Stimulated activated CD4-positive, alpha-beta T cell treated with anti-CD3 and anti-CD28 coated beads, Interleukin-2, amount 100 ng/mL, for 48 hours (primary cell): ENCODE measurements at places on chromosomes 5 and 9.

GRCh38 chr5:6899221-6899620 lies 186.0 kb downstream of the TENT4A start:
- DNase-seq = no peak

DNA sequence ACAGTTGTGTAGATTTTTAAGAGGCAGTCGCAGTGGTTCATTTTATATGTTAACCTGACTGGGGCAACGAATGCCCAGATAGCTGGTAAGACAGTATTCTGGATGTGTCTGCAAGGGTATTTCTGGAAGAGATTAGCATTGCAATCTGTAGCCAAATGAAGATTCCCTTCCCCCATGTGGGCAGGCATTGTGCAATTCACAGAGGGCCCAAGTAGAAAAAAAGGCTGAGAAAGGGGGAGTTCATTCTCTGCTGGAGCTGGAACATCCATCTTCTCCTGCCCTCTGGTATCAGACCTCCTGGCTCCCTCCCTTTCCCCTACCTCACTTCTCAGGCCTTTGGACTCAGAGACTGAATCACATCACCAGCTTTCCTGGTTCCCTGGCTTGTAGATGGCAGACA lies 70.6 kb downstream of the TENT4A start:
- DNase-seq = no peak

- no peak for DNase-seq
Observed at GRCh38 chr5:14958188-14958587, 86.6 kb upstream of the ANKH start.

GRCh38 chr5:120101771-120102170 lies 362.3 kb upstream of the PRR16 start:
- DNase-seq = no peak

DNA sequence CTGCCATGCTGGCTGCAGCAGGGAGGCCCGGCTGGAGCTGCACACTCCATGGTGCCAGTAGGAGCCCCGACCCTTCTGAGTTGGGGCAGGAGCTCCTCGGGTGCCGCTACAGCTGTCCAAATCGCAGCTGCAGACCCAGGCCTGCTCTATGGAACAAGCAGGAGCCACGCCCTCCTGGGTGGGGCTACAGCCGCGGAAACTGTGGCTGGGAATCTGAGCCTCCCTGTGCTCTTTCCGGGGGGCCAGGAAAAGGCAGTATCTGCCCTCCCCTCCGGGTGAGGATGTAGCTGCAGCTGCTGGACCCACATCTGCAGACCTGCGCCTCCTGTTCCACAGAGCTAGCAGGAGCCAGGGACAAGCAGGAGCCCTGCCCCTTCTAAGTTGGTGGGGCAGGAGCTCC lies 278.9 kb upstream of the ACTBL2 start:
- no peak for DNase-seq

- no peak for DNase-seq
Observed at GRCh38 chr9:97856857-97857605, 4.0 kb downstream of the FOXE1 start.

DNA sequence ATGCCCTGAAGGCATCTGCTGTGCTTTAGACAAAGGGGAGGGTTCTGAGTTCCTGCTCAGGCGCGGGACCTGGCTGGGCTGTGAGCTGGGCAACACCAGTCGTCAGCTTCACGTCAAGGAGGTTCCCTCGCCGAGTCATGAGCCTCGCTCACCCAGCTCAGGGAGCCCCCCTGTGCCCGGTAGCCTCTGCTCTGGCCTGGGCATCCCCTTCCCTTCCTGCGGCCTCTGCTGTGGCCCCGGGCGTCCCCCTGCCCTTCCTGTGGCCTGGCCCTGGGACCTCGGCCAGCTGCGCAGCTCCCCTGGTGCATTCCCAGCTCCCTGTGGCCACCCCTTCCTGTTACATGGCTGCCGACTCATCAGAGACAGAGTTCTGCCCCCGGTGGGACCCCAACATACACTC lies 29.8 kb downstream of the TERT start:
- DNase-seq = no peak

DNA sequence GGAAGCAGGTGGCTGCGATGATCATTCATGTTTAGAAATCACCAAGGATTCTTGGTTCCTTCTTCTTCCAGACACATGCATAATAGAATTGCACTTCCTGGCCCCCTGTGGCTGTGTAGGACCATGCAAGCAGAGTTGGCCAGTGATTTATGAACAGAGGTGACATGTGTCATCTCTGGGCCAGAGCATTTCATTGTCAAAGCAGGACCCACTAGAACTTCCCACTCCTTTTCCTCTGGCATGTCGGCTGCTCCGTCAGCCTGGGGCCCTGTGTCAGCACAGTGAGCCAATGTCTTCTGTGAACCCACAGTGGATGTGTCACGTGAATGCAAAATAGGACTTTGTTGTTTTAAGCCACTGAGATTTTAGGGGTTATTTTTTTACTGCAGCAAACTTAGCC lies 59.2 kb downstream of the HSD17B3 start:
- DNase-seq = no peak

DNA sequence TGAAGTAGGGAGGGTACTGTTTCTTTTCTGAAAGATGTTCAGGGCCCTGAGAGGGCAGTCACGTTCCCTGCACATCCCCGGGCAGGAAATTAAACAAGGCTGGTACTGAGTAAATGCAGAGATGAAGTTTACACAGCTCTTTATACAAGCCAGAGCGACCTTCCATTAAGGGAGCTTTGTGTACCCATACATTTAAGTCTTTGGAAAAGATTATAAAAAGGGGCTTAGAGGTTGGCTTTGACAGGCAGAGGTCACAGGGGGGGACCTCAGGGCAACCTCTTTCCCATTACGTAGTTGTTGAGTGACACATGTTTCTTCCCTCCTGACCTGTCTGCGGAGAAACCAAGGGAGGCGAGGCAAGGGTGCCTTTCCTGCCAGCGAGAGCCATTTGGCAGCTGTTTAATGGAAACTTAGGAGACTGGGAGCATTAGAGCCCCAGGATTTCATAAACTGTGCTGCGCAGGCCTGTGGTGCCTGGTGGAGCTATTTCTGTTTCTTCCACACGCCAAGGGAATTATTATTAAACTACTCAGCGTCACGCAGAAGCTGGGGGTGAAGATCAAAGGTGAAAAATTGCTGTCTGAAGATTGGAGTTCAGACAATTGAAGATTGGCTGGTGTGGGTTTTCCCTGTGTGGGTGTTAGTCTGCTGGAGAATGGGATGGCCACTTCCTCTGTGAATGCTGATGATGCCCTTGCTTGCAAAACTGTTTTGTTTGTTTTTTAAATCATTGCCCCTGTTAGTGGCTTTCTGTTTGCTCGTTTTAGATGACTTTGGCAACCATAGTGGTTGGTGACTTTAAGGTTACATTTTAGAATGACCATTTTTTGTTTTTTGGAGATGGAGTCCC lies 3.2 kb upstream of the SMIM32 start:
- DNase-seq = no peak

- no peak for DNase-seq
Observed at GRCh38 chr5:5252106-5252505, 112.0 kb downstream of the ADAMTS16 start.

DNA sequence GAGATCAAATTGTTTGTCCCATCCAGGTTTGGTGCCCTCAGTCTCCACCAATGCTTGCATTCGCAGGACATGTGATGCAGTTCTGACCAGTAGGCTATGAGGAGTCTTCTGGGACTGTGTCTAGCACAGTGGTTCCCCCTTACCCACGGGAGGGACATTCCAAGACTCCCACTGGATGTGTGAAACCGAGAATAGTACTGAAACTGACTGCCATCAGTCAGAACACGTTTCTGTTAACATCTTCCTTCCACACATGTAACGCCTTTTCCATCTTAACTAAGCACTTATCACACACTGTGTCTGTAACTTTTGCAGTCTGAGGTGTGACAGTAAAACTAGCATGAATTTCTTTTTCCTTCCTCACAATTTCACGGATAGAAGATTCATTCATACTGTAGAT lies 74.7 kb downstream of the PTTG1 start:
- DNase-seq = no peak

DNA sequence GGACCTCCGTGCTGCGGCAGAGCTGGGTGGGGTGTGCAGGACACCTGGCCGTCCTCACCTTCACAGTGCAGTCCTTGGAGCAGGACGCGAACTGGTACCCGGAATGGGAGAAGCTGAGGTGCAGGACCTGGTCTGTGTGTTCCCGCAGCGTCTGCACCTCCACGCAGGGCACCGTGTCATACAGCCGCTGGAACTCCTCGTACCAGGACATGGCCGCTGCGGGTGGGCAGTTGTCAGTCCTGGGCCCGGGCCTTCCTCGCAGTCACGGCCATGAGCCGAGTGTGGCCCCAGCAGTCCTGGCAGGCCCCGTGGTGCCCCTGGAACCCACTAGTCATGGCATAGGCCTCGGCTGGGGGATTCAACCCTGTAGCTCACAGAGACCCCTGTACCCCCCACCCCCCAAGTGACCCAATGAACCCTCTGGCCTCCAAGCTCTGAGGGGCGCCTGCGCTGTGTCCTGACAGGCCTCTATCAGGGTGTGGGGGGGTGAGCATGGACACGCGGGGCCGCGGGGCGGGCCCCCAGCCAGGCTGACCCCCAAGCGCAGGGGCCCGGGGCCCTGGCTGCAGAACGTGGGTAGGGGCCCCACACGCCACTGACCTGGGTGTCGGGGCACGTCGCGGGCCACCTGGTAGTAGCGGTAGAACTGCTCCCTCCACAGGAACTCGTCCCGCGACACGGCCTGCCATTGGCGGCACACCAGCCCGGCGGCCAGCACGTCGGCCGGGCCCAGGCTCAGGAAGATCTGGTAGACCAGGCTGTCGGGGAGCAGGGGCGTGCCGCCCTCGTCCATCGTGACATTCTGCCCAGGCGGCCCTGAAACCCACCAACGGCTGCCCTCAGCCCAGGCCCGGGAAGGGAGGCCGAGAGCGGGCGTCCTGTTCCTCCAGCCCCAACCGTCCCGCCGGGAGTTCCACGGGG lies 987 bp downstream of the FBXW5 start:
- peak; percentile 43 for DNase-seq

- DNase-seq = no peak
Observed at GRCh38 chr5:35171078-35171477, 59.2 kb downstream of the PRLR start.

DNA sequence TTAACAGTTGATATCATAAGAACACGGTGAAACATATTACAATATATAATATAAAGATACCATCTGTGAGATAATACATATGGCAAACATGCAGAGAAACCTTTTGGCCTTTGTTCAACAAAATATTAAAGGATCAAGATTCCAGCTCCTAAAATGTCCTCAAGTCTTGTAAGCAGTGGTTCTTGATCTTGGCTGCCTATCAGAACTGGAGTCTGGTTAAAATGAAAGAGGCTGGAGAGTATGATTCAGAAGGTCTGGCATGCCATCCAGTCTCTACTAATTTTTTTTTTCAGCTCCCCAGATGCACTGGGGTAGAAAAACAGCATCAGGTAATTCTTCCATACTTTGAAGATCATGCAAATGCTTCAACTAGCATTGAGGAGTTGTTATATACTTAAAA lies 83.2 kb downstream of the TNC start:
- no peak for DNase-seq

DNA sequence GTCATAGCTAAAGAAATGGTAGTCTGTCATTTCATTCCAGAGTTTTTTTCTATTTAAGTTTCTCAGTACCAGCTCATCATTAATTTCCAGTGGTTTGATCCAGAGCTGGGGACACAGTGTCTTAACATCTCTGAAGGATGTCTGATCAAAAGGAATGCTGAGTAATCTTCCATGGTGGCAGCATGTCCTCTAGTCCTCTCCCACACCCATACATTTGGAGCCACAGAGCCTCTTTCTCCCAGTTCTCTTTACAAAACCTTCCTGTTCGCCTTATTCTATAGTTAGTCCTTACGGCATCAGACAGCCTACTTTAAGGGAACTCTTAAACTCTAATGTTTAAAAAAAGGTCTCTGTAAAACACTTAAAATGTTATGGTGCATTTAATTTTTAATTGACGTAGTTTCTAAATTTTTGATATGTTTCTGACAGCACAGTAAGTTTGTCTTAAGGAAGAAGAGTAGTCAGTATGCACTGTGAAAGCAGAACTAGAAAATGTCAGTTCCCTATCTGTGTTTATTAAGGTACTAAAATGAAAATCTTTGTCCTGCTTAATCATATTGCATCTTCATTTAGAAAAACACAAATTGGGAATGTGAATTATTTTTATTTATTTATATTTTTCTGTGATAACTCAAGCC lies 96.8 kb downstream of the INIP start:
- no peak for DNase-seq

- DNase-seq = no peak
Observed at GRCh38 chr9:114177423-114178064, 22.2 kb downstream of the COL27A1 start.

DNA sequence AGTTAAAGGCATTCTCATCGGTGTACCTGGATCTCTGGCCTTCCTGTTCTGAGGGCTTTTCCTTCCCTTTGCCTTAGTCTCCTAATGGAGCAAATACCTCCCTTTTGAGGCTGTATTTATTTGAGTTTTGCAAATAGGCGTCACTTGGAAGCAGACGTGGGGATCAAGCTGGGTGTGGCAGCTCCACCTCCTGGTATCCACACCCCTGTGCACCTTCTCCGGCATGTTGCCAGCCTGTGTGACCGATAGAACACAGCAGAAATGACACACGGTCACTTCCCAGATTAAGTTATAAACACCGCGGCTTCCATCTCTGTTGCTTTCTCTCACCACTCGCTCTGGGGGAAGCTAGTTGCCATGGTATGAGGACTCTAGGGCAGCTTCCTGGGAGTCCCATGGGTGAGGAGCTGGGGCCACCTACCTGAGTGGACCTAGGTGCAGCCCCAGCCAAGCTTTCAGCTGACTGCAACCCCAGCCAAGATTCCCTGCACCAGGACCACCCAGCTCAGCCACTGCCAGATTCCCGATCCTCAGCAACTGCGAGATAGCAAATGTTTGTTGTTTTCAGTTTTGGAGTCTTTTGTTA lies 214.4 kb upstream of the MVB12B start:
- DNase-seq = no peak

- DNase-seq = no peak
Observed at GRCh38 chr5:72586788-72587530, 79.7 kb upstream of the ZNF366 start.

DNA sequence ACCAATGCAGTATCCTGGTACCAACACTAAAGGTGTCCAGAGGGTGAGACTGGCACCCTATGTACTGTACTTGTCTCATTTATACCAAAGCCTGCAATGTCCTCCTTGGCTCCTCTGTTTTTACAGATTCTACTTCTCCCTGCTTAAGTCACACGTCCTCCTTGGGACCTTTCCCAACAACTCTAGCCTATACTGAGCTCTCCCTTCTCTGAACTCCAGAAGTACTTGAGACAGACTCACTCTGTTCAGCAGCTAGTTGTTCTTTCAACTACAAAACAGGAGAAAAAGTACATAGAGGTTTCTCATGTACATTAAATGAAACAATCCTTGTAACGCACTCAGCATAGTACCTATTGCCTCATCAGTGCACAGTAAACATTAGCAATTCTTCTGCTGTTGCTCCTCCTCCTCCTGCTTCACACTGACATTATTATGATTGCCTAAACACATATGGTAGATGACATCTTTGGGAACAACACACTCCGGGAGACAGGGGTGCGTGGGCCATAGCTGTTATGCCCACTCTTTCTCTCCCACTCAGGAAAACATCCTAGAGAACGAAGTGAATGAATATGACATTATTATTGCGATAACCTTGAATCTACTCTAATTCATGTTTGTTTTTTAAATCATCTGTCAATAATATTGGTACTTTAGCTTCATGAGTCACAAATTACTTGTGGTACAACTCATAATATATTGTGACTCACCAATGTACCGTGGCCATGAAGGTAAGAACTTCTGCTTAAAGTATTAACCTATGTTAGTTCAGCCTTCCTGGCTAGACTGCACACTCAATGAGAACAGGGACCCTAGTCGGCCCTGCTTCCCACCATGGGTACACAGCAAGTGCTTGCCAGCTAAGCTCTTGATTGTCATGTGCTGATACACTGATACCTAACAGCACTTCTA lies 180.3 kb upstream of the ADRA1B start:
- DNase-seq = no peak
